ENCODE measurements at places on chromosomes 7 and 10.

GRCh38 chr7:32250471-32251260, 180.5 kb upstream of the PDE1C start:
- no peak for DNase-seq

GRCh38 chr10:28798428-28798955, 121.2 kb downstream of the BAMBI start:
- no peak for DNase-seq

DNA sequence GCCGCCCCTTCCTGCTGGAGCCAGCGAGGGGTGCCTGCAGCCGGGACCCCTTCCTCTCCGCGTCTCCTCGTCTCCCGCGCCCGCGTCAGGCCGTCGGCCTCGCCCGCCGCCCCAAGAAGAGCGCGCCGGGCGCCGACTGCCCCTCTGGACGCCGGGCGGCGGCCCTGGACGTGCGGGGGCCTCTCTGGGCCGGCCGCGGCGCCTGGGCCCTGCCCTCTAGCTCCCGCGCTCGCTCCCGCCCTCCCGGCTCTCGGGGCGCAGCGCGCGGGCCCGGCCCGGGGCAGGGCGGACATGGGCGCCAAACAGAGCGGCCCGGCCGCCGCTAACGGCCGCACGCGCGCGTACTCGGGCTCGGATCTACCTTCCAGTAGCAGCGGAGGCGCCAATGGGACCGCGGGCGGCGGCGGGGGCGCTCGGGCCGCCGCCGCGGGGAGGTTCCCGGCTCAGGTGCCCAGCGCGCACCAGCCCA, 704 bp downstream of the ZNRF2 start:
- DNase-seq, result no peak

DNA sequence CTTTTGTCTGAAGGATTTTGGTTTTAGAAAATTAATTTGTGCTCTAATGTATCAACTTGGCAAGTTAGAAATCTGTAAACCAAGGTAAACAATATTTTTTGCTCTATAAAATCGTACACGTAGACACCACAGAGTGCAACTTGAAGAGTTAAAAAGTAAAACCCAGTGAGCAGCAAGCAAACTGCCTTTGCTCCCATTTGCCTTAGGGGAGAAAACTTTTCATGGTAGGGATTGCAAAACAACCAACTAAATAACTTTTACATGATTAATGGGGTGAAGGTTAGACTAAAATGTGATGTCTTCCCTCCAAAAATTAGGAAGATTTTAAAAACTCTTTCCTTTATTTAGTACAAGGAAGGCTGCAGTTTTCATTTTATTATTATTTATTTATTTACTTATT, 224.2 kb upstream of the LYZL1 start:
- no peak for DNase-seq

GRCh38 chr7:139854124-139854511, 25.1 kb downstream of the TBXAS1 start:
- no peak for DNase-seq

- DNase-seq, result no peak
These were observed 24.7 kb upstream of the ADCYAP1R1 start for GRCh38 chr7:31027161-31027965.

DNA sequence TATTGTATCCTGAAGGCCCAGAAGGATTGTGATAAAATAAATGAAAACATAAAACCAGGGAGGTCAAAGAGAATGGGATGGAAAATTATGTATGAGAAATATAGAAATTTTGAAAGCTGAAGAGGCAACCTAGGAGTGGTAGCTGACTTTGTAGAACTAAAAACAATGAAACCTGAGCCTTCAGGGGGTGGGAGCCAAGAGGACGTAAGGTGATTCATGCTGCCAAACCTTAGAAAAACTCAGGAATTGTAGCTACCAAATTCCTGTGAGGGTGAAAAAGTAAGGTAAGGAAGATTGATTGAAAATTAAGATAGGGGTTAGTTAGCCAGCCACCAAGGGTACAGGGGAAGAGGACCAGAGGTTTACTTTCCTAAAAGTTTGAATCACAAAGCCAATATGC, 213.2 kb downstream of the KCND2 start:
- DNase-seq, result no peak

DNA sequence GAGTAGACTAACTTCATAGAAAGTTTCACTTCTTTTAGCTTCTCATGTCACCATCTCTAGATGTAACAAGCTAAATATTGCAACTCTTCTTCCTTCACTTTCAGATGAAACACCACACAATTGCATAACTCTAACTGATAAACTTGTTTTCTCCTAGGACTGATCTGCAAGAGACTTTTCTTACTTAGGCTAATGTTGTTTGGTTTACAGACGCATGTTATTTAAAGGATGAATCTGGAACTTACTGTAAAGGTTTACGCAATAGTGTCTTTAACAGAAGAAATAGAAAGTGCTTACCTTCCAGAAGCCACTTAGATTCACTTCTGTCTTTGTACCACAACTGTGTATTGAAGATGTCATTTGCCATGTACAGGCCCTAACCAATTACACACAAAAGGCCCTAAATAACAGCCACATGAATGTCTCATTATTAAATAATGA, 22.1 kb upstream of the ZC3HAV1 start:
- DNase-seq, result no peak

- no peak for DNase-seq
These were observed 225.5 kb downstream of the SFMBT2 start for GRCh38 chr10:7185367-7185690.

GRCh38 chr10:71819441-71819861, 31.6 kb downstream of the PSAP start:
- no peak for DNase-seq

DNA sequence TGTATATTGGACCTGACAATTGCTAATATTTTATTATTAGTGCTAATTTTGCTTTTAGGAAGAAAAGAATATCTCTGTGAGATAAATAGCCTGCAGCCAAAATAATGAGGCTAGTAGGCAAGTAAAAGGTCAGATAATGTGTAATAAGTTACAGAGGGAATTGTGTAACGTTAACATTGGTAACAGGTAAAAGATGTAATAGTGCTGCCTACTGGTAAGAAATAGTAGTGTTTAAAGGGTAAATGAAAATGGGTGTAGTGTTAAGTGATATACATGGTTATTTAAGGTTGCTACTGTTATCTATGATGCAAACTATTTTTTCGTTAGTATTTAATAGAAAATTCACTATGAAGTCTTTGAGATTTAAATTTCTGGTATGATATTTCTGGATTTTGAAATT, 9.2 kb upstream of the FOXP2 start:
- DNase-seq, result no peak

DNA sequence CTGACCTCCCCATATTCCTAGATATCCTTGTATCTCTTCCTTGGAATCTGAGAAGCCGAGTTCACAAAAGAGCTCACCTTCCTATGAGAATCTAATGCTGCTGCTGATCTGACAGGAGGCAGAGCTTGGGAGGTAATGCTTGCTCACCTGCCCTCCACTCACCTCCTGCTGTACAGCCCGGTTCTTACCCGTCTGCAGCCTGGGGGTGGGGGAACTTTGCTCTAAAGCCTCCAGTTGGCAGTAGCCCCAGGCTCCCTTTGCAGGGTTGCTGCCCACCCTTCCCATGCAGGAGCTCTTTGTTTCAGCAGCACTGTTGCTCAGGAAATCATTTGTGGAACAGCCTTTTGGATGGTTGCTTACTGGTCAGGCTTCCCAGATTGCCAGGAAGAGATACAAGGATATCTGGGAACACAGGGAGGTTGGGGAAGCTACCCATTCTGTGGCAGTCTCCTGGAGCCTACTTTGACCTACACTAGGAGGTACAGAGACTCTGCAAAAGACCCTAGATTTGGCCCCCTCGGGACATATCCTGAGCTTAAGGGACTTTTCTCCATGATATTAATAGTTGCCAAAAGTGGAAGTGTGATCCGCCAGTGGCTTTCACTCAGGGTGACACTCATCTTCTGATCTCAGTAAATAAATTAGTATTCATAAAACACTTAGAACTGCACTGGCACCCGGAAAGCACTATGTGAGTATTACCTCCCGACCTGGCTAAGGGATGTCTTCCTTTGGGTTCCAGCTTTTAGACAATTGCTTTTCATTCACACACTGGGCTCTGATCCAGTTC, 363.7 kb upstream of the PODXL start:
- no peak for DNase-seq

- no peak for DNase-seq
These were observed 36.0 kb downstream of the BRI3 start for GRCh38 chr7:98317366-98318040.

GRCh38 chr7:51249991-51250390, 66.6 kb downstream of the COBL start:
- DNase-seq, result no peak

DNA sequence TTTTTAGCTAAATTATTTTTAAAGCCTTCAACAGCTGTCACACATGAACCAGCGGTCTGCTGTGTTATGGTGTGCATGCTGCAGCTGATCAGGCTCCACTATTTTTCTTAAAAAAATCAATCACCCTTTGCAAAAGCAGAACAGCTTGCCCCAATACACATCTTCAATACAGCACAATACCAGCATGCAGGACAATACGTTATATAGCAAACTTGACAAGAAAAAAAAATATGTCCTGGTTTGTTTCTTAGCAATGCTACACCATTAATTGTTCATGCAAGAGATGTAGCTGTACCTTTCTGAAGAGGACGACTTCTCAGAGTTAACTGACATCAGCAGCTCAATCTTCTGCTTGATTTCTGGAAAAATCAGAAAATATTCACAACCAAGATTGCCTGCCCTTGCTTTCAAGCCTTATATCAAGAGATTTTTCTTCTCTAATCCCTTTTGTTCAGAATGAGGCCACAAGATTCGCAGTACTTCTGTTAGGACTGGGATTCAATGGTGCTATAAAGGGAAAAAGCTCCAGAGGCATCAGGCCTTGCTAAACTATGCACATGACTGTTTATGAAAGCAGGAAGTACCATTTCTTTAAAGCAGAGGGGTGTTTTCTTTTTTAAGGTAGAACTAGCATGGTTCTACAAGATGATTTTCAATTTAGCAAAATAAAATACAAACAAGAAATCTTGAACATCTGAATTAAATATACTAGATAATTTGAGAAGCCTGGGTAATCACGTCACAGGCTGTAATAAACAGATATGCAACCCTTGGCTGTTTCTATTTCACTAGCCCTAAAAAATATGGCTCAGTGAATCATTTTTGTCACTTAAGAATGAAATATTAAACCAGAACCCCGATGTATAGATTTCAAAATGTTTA, 120.0 kb downstream of the SRPK2 start:
- DNase-seq, result peak; percentile 74

DNA sequence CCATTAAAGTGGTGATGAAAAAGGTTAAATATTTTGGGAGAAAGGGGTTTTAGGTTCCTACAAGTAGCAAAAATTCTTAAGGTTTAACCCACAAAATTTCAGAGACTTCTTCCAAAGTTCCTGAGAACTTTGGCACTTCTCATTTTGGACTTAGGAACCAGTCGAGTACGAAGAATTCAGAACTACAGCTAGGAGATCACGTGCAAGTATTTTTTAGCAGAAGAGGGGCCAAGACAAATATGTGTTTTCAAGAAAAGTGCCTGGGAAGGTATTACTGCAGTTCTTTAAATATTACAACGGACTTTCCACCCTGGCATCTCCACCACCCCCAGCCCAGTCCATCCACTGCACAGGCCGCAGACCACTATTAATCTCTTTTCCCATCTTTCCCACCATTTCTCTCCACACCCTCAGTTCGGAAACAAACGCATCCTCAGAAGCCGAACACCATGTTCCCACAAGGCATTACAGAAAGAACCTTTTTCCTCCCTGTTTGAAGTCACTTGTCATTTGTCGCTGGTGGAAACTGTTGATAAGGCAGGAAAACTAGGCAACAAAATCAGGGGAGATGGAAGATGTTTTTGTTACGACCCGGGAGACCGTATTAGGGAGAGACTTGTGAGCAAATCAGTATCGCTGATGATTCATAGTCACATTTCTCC, 7.1 kb downstream of the INHBA start:
- DNase-seq, result no peak

DNA sequence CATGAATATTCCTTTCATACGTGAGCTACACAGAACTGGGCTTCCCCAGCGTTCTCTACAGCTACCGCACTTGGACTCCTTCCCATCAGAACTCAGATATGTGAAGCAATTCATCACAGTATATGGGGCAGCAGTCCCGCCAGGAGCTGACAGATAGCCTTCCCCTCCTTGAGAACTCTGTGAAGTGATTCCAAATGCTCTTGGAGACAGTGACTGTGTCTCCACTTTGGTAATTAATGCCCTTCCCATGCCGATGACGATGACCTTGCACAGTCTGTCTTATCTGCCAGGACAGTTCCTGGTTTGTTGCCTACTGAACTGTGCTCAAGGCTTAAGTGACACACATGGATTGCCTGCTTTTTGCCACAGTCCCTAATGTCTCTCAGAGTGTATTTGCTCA, 75.0 kb upstream of the AFAP1L2 start:
- DNase-seq, result no peak

- DNase-seq, result no peak
These were observed 243.8 kb upstream of the KAT6B start for GRCh38 chr10:74582566-74582965.

GRCh38 chr7:55574051-55574717, 1.9 kb upstream of the VOPP1 start:
- peak; percentile 74 for DNase-seq

- no peak for DNase-seq
These were observed 28.4 kb downstream of the MKI67 start for GRCh38 chr10:128097783-128098182.

DNA sequence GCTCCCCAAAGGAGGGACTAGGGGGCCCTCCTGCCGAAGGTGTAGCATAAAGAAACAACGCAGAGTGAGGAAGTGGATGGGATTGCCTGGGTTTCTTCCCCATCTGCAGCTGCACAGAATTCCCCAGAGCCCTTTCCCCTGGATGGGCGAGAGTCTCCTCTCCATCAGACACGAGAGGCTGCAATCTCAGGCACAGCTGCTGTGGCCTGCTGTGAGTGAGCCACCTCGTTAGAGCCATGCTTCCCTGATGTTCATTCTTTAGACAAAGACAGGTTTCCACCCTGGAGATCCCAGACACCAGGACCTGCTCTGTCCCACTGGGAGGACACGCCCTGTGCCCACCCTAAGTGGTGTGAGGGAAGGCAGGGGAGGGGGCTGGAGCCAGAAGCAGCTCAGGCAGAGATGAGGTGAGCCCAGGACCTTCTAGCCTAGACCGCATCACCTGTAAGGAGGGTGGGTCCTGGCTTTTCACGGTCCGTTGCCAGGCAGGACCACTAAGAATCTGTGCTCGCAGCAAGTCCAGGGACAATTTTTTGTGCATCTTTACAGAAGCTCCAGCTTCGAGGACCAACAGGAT, 268.6 kb upstream of the TCERG1L start:
- DNase-seq, result no peak
